M059J (cell line): ENCODE measurements at places on chromosomes 3 and 15.

DNA sequence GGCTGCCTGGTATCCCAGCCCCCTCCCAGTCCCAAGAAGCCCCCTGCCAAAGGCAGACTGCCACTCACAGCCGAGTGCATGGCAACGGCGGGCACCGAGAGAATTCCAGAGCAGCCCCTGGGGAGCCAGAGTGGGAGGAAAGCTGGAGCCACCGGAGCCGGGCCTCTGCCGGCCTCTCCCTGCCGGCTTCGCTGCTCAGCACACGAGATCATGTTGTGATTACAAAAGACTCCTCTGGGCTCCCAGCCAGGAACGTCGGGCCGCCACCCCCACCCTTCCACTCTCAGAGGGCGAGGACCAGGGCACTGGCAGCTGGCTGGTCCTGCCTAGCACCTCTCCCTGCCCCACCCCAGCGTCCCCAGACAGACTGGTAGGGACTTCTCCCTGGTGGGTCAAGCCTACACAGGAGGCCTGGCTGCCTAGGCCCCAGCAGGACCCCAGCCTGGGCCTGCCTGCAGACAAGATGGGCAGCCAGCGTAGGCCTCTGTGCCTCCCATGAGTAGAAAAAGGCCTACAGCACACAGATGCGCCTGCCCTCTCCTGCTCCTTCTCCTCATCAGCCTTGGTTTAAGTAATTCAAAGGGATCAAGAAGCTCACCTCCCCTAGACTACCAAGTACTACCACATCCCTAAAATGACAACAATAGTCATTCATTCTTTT lies at the start of gene CCDC9B:
Gene CCDC9B (minus strand): TSS at position 200 of the 661 bp plus-strand sequence. CDS start 120 bp downstream, at position 80.
- DNase-seq = peak; percentile 90

DNA sequence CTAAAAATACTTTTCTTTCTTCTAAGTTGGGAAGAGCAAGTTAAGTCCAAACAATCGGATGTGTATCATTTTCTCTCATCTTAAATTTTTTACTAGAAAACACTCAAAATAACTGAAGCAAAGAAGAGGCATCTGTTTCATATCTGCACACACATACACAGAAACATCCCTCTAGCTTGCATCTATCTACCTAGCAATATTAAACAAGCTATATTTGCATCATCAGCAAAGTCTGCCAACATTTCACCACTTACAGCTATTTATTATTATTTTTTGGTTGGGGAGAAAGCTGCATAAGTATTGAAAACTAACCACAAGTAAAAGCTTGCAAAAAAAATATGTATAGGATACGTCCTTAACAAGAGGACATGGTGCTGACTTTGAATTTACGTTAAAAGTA lies 1.9 kb downstream of the GOLIM4 start:
- DNase-seq = no peak

DNA sequence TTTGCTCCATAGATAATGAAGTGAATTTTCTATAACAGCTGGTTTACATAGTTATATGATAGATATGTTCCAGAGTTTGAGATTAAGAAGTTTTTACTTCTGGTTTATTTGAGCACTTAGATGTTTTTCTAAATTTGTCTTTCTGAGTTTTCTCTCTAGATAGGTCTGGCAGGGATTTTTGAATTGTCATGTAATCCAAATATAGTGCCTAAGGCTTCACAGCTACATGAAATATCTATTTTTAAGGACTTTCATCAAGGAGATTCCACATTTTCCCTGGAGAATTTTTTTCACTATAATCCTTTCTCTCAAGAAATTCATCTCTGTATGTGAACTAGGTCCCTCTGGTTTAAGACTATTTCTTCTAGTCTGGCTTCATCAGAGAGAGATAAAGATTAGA lies 12.0 kb downstream of the PPM1L start:
- DNase-seq = no peak

DNA sequence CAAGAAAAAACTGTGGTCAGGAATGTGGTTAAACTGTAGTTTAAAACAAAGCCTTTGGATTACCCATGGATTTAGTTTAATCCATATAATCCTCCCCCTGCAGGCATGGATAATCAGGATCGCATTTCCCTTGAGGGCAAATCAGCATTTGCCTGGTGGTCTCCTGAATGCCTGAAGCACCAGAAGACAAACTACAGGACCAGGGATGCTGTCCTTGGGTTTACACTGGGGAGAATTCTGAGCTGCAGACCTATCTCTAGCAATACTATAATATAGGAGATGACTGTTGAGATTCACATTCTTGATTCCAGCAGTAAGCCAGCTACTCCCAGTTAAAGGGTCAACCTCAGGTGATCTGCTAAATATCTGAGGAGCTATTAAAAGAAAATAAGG lies 10.6 kb downstream of the PIK3CB start:
- no peak for DNase-seq

DNA sequence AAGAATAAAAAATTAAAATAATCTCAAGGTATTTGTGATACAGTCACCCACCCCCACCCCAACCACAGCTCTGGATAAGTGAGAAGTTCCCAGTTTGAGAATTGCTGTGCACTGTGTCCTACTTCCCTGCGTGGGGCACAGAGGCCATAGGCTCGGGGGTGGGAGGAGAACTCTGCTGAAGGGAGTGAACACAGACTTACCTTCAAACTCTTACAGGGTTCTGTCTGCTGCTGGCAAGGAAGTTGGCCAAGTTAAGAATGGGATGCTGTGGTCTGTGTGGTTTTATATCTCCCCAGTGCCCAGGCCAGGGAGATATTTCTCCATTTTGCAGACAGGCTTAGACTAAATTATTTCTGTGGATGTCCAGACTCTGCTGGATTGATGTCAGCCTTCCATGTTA lies 37.6 kb downstream of the SPTSSB start:
- no peak for DNase-seq
